ENCODE measurements at places on chromosomes 2 and 18. TPM values are rescaled to one million over a fixed set of nuclear protein-coding genes. Genes with fewer than 3 reads are reported as not detected.

ASTL gene
- not detected for polyA plus RNA-seq

MROH2A gene
- 0.10 TPM for polyA plus RNA-seq

CMPK2 gene
- 0.12 TPM for polyA plus RNA-seq

PLB1 gene
- 2.0 TPM for polyA plus RNA-seq

DYNAP gene
- not detected for polyA plus RNA-seq

GRHL1 gene
- 1.8 TPM for polyA plus RNA-seq

LIMS2 gene
- 0.10 TPM for polyA plus RNA-seq

DNA sequence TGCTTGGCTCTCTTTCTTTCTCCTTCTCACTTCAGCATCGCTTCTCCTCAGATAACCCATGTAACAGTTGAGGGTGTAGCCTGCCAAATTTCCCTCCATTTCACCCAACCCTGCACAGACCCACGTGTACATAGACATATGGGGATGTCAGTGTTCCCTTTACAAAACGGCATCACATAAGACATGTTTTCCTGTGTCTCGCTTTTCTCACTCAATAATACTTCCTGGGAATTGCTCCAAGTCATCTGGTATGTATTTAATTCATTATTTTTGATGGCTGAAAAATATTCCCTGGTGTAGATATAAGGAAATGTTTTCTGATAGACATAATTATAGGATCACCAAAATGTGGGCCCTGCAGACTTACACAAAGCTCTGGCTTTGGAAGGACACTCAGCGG is 176.8 kb downstream of the LOXHD1 start:
- no peak for DNase-seq

- peak; percentile 35 for DNase-seq
These were observed 86.6 kb downstream of the MARCO start for GRCh38 chr2:119028327-119029174.

GRCh38 chr2:224584785-224585210 is 365 bp downstream of the CUL3 start:
- DNase-seq = peak; percentile 49

DNA sequence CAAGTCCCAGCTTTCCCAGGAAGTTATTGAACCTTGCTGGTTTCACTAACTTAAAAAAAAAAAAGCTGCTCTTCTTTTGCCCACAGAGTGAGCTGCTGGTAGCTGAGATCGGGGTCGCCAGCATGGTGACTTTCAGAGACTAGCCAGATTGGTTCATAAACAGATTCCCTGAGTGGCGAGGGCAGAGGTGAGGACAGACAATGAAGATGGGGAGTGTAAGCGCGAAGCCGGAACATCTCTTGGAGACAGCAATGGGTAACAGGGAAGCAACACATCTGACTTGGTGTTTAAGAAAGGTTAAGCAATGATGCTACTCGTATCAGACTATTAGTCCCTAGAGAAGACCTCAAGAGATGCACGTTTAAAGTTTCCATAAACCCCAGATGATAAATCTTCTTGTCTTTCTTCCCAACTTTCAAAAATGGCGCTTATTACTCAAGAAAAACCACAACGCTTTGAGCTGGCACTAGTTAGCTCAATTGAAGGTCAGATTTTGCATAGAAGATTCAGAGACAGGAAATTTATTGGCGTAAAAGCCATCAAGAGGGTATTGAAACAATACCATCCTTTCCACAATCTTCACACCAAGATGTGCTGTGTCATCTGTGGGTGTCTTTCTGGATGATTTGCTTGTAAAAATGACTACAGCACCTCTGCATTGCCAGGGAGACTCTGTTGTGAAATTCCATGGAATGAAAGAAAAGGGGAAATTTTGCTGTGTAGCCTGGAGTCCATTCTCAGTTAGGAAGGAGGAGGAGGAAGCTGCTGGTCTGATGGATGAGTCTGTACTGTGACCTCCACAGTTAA is 193.1 kb upstream of the CXCR4 start:
- no peak for DNase-seq

DNA sequence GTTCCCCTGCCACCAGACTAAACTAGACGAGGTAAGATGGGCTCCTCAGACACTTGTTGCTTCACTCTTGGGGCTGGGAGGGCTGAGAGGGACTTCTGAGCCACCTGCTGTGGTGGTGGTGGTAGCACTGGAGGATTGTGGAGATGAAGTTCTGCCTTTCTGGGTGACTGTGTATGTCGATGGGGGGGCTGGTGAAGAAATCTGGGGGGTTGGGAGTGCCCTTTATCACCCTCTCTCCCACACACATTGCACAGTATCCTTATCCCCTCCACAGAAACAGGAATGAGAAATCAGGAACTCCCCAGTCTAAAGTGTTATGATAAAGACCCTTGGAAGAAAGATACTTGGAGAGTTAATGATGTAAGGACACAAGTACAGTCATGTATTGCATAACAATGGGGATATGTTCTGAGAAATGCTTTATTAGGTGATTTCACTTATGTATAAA is 38.5 kb downstream of the HK2 start:
- no peak for DNase-seq

- no peak for DNase-seq
These were observed 134.5 kb upstream of the CAB39 start for GRCh38 chr2:230578106-230578505.

GRCh38 chr2:231007286-231008098 is 11.6 kb downstream of the SPATA3 start:
- no peak for DNase-seq

DNA sequence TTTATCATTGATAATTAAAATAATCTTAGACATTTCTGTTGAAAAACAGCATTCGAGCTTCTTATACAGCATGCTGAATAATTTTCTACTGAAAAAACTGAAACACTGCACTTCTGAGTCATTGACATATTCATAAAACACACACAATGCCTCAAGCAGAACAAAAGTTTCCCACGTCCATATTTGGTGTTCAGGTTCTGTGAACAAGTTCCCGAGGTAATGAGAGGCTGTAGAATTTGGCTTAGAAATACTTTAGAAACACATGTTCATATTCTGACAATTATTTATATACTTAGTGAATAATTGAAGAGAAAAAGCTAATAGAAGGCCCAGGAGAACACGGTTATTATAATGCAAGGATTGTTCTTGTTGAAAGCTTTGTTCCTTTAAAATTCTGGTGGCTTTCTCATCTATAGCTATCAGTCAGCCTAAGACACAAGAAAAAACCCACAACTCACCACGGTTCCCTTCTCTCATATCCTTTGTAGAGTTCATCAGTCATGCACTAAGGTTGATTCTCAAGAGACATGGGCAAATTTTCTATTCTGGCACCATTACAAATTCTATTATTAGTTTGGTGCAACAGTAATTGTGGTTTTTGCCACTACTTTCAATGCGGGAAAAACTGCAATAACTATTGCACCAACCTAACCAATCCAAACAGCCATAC is 194.4 kb downstream of the TMX3 start:
- peak; percentile 67 for DNase-seq

GRCh38 chr2:5290900-5291546 is 401.2 kb upstream of the SOX11 start:
- DNase-seq = no peak

- no peak for DNase-seq
These were observed 2.3 kb downstream of the ZNF513 start for GRCh38 chr2:27378096-27378808.

GRCh38 chr2:62304429-62305417 is 108.8 kb downstream of the B3GNT2 start:
- peak; percentile 18 for DNase-seq

GRCh38 chr2:160694221-160694620 is 200.6 kb upstream of the RBMS1 start:
- DNase-seq = no peak

GRCh38 chr2:152650768-152651371 is 66.4 kb downstream of the PRPF40A start:
- DNase-seq = no peak

DNA sequence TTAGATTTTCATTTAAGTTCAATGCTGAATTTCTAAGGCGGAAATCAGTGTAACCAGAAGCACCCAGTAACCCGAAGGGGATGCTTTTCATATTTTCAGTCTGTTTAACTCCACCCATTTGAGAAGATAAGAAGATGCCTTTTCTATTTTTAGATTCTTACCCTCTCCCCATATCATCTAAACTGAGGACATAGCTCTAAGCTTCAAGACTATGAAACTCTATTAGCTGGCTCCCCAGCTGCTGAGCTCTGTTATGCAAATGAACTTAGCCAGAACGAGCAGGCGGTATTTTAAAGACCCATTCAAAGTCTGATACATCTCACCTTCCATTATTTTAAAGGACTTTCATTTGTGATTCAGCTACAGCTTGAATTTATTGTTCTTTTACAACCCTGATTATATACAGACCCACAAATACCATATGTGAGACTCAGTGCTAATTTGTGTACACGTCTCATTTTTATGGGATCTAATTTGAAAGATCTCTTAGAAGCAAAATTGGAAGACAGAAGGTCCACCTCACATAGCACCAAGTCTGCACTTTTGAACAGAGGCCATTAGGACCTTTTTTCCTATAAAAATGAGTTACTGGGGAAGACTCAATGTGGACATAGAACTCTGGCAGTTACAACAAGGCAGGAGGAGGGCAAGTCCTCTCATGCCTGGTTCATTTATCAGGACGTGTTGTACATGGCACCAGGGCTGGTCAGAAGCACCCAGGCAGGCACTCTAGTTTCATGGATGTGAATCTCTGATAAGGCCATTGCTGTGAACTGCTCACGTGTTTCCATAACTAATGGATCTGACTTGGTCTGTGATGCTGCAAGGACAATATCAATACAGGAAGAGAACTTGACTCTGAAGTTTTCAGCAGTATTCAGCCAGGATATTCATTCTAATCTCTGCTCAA is 16.3 kb downstream of the CDC42EP3 start:
- peak; percentile 71 for DNase-seq

GRCh38 chr2:1603059-1603458 is 141.3 kb downstream of the PXDN start:
- DNase-seq = no peak
